ENCODE measurements at places on chromosomes 6 and 20.

- DNase-seq: no peak
These were observed 468.9 kb downstream of the PKHD1 start for GRCh38 chr6:51618563-51618962.

GRCh38 chr6:159107451-159108260 is 61.5 kb upstream of the FNDC1 start:
- DNase-seq: peak; percentile 71

GRCh38 chr20:53201588-53201987 is 229.4 kb downstream of the TSHZ2 start:
- no peak for DNase-seq

DNA sequence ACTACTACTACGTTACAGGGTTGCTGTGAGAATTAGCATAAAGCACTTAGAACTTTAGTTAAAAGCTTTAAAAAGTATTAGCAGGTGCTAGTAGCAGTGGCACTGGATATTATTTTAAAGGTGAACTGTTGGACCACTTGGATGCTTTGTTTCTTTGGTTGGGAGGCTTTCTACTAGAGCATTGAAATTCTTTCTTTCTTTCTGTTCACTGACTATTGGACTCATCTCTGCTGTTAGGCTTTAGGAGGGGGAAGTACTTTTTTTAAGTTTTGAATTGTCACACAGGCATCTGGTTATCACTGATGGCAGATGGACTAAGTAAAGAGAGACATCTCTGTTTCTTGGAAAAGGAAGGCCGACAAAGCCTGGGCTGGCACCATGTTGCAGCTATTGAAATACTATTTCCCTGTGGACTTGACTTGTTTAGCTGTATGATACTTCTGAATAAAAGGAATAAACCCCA is 4.8 kb downstream of the TBPL1 start:
- no peak for DNase-seq

GRCh38 chr20:1882026-1882425 is 13.2 kb upstream of the SIRPA start:
- no peak for DNase-seq

- DNase-seq: no peak
These were observed 11.2 kb upstream of the TAGAP start for GRCh38 chr6:159056003-159056402.

- no peak for DNase-seq
These were observed 20.5 kb downstream of the BCAS4 start for GRCh38 chr20:50815162-50815989.

GRCh38 chr20:1870792-1871550 is 24.2 kb upstream of the SIRPA start:
- DNase-seq: no peak

- no peak for DNase-seq
These were observed 169.2 kb downstream of the OR2B2 start for GRCh38 chr6:27742833-27743573.

GRCh38 chr6:137307163-137307854 is 88.1 kb upstream of the IFNGR1 start:
- DNase-seq: no peak

GRCh38 chr6:109014606-109015005 is 80.0 kb downstream of the SESN1 start:
- DNase-seq: no peak
